GM04503 (cell line): ENCODE measurements at places on chromosomes 13 and 19.

GRCh38 chr13:110563463-110563774 lies 1.9 kb upstream of the RAB20 start:
- no peak for DNase-seq

DNA sequence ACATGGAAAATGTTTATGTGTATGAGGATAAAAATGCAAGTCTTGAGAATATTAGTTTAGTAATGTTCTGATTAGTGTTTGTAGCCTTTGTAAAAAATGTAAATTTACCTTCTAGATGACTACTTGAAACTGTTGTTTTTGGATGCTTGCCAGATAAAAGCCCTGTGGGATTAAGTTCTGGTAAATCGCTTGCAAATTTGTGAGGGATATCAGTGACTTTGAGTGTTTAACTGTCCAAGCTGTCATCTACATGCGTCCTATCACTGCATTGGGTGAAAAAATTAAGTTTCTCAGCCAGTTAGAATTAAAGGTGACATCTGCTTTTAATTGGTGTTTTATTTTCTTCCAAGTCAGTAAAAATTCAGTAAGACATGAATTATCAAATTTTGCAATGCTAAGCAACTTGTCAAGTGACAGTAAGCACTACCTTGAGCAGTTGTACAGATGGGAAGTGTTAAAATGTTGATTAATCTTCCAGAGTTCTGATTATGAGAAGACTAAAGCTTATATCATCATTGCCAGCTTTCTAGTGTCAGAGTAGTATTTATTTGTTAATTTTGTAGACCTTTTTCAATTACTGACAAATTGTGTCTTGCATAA lies 88.0 kb downstream of the PCCA start:
- DNase-seq: no peak

GRCh38 chr19:5489551-5489950 lies 34.3 kb downstream of the ZNRF4 start:
- no peak for DNase-seq

GRCh38 chr19:51514866-51515481 lies 13.4 kb upstream of the SIGLEC12 start:
- peak; percentile 7 for DNase-seq
